ENCODE measurements at places on chromosomes 1 and 21. TPM values are rescaled to one million over a fixed set of nuclear protein-coding genes. Genes with fewer than 3 reads are reported as not detected.
A peak's percentile ranks its signal among the peaks of the same experiment; 100 is the strongest.

DCST1 gene
- not detected for total RNA-seq

DNA sequence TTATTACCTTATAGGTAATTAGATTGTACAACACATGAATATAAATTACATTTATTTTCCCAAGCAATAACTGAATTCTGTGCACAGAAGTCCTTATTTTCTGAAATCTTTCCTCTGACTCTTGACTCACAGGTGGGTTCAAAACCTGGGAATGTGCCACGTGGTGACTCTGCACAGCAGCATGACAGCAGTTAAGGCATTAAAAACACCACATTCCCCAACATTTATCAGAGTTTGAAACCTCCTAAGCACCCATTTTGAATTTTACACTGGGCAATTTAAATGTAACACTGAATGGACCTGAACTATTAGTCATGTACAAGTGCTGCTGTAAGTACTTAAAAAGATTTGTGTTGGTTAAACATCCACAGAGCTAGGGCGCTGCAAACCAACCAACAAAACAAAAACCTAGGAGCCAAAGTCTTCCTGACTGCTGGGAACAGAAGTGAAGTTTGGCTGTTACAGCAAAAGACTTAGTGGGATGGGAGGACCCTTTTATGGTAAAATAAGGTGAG lies 480.6 kb upstream of the CXADR start:
- H3K27me3 ChIP-seq, result no peaks in the 10 kb centered on the region
- no peak overlapping the region for H3K27ac ChIP-seq
- no peak for DNase-seq
- H3K4me1 ChIP-seq, result no peaks in the 10 kb centered on the region

DNA sequence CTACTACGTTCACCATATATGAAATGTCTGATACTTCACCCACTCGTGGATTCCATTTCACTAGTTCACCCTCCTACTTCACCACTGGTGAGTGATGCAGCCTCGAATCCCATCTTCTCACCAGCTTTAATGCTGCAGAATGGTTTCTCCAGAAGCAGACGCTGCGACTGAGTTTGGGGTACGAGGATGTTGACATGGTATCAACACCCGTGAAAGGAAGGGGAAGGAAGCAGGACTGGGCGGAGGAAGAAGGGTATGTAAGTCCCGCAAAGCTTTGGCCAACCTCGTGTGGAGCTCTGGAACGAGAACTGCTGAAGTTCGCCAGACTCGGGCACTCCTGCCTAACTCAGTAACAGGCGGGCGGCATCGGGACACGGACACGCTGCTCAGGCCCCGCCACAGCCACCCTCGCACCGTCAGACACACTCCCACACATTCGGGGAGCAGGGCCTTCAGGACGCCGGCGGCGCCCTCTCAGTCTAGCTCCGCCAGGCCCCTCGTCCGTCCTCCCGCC lies 833 bp upstream of the DIP2A start:
- peak overlapping the region; percentile 99 for H3K4me3 ChIP-seq
- DNase-seq, result no peak
- peak overlapping the region; percentile 95 for H3K27ac ChIP-seq
- no peaks in the 10 kb centered on the region for H3K27me3 ChIP-seq

GRCh38 chr1:181133441-181133951 lies 45.0 kb downstream of the IER5 start:
- DNase-seq, result no peak
- H3K36me3 ChIP-seq, result no peaks in the 10 kb centered on the region
- no peak overlapping the region for H3K4me3 ChIP-seq
- no peaks in the 10 kb centered on the region for H3K27me3 ChIP-seq

GRCh38 chr1:230994860-230995259 lies 16.0 kb downstream of the ARV1 start:
- H3K27me3 ChIP-seq, result no peaks in the 10 kb centered on the region
- no peak for DNase-seq
- H3K4me3 ChIP-seq, result no peak overlapping the region
- no peaks in the 10 kb centered on the region for H3K4me1 ChIP-seq
- H3K27ac ChIP-seq, result no peak overlapping the region

DNA sequence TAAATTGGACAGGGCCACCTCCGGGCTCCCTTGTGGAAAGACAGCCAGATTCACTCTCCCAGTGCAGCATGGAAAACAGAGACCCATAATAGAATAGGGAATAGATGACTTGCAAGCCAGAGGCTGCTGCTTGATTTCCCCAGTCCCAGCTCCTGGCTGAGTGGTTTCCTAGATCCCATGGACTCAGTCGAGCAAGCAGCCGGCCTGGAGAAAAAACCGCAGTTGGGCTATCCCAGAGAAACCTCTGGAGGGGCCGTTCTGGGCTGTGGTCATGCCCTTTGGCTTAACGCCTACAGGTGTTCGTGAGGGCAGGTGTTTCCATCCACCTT lies 61.7 kb downstream of the ELK4 start:
- H3K4me1 ChIP-seq, result peaks cover 3% of the 10 kb centered on the region
- no peaks in the 10 kb centered on the region for H3K27me3 ChIP-seq
- H3K27ac ChIP-seq, result no peak overlapping the region
- H3K4me3 ChIP-seq, result no peak overlapping the region

DNA sequence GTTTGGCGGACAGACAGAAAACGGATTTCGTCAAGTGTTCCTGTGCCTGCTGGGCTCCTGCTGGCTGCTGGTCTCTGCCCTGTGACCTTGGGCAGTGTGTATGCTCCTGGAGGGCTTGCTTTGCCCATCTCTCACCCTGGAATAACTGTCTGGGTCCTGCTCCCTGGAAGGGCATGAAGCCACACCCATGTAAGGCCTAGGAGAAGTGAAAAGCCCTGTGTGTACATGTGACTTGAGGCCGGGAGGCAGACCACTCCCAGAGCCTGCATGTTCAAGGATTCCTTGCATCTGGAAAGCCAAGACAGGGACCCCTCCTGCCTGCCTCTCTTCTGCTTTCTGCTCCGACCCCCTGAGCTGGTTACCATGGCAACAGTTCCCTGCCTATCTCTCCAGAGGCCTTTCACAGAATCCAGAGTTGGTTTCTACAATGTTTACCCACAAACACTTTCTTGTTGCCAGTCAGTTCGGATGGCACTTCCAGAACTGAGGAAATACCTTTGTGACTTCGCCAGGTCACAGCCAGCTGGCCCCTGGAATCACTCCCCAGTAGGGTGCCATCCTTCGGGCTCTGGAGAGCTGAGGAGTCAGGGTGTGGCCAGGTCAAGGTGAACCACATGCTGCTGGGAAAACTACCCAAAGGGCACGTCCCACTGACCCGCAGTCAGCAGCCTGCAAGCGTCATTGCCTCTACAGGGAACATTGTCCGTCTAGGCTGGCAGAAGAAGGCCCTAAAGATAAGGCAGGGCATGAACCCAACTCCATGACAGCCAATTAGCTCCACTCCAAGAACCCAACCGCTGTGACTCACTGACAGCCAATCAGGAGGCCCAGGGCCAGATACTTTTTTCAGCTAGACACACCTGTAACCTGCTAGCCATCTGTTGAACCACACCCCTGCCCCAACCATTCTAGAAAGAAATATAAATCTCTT lies 14.7 kb upstream of the GPR37L1 start:
- H3K4me1 ChIP-seq, result peaks cover 16% of the 10 kb centered on the region
- no peak overlapping the region for H3K4me3 ChIP-seq
- no peaks in the 10 kb centered on the region for H3K36me3 ChIP-seq
- no peaks in the 10 kb centered on the region for H3K27me3 ChIP-seq
- no peak for DNase-seq
- H3K27ac ChIP-seq, result peak overlapping the region; percentile 64

All from esophagus squamous epithelium (tissue), 5 donors.